ENCODE measurements at places on chromosomes 4 and X. TPM values are rescaled to one million over a fixed set of nuclear protein-coding genes. Genes with fewer than 3 reads are reported as not detected.

- no peaks in the 10 kb centered on the region for H3K27me3 ChIP-seq
- no peak for DNase-seq
- H3K4me1 ChIP-seq, result no peaks in the 10 kb centered on the region
- H3K27ac ChIP-seq, result no peak overlapping the region
- H3K36me3 ChIP-seq, result no peaks in the 10 kb centered on the region
These were observed 1.4 kb upstream of the CT47C1 start for GRCh38 chrX:119071381-119071780.

The AMOT gene
- 7.1 TPM for total RNA-seq

GRCh38 chrX:17547658-17548057 is 172.7 kb downstream of the NHS start:
- H3K27ac ChIP-seq, result no peak overlapping the region
- no peaks in the 10 kb centered on the region for H3K27me3 ChIP-seq
- H3K36me3 ChIP-seq, result no peaks in the 10 kb centered on the region
- no peak overlapping the region for H3K4me3 ChIP-seq
- peaks cover 19% of the 10 kb centered on the region for H3K4me1 ChIP-seq
- DNase-seq, result no peak

The BEX5 gene
- 12.0 TPM for total RNA-seq

The TMPRSS11B gene
- total RNA-seq, result not detected

Measured in H1 (cell line).